ENCODE measurements at places on chromosomes 12 and 14. TPM values are rescaled to one million over a fixed set of nuclear protein-coding genes. Genes with fewer than 3 reads are reported as not detected.

- no peak overlapping the region for H3K27ac ChIP-seq
- H3K36me3 ChIP-seq = no peaks in the 10 kb centered on the region
- no peaks in the 10 kb centered on the region for H3K4me1 ChIP-seq
- no peak overlapping the region for H3K4me3 ChIP-seq
- no peaks in the 10 kb centered on the region for H3K27me3 ChIP-seq
Measured at GRCh38 chr14:97848317-97848980, 1051.3 kb downstream of the VRK1 start.

GRCh38 chr14:101695659-101696058, 65.8 kb upstream of the PPP2R5C start:
- no peak overlapping the region for H3K27ac ChIP-seq
- no peak overlapping the region for H3K4me3 ChIP-seq
- DNase-seq = no peak
- no peaks in the 10 kb centered on the region for H3K36me3 ChIP-seq
- no peaks in the 10 kb centered on the region for H3K27me3 ChIP-seq

DNA sequence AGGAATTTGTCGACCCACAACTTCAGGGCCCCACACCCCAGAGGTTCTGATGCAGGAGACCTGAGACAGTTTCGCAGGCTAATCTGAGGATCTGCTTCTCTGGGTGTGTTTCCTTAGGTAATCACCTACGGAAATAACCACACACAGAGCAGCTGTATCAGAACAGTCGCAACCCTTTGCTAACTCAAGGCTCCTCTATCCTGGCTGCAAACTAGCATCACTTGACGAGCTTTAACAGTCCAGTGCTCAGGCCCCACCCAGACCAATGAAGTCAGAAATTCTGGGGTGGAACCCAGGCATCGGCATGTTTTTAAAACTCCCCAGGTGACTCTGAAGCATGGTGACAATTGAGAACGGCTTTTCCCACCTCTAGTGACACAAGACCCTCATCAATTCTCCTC, 20.7 kb downstream of the SLC7A7 start:
- no peaks in the 10 kb centered on the region for H3K27me3 ChIP-seq
- no peaks in the 10 kb centered on the region for H3K36me3 ChIP-seq
- no peaks in the 10 kb centered on the region for H3K4me1 ChIP-seq
- H3K27ac ChIP-seq = no peak overlapping the region

DNA sequence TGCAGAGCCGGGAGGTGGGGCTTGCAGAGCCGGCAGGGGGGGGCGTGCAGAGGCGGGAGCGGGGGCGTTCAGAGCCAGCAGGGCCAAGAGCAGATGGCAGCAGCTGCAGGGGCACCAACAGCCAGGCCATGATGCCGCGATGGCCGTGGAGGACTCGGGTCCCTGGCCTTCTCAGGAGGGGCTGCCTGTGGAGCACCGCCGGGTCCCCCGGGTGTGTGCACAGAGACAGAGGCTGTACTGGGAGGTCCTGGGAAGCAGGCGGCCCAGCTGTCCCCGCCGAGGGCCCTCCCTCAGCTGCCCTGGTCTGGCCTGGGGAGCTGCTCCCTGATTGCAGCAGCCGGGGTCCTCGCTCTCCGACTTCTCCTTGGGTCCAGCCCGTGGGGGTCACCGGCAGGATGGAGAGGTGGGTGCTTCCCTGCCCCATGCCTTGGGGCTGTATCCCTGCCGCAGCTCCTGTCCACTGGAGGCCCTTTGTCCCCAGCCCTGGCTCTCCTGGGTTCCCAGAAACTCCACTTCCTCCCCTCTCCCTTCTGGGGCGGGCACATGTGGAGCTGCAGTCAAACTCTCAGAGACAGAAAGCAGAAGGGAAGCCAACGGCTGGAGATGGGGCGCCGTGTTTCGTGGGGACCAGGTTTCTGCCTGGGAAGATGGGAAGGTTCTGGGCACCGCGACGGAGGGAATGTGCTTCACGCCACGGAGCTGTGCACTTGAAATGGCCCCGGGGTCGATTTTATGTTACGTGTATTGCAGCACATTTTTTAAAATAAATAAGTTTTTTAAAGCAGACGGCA, 75.8 kb upstream of the GALNT9 start:
- peaks cover 80% of the 10 kb centered on the region for H3K27me3 ChIP-seq
- H3K4me3 ChIP-seq = no peak overlapping the region
- H3K36me3 ChIP-seq = no peaks in the 10 kb centered on the region
- no peak overlapping the region for H3K27ac ChIP-seq
- DNase-seq = no peak

GRCh38 chr12:22037947-22038346, 8.1 kb upstream of the CMAS start:
- no peak for DNase-seq
- H3K4me3 ChIP-seq = no peak overlapping the region
- no peaks in the 10 kb centered on the region for H3K27me3 ChIP-seq
- H3K4me1 ChIP-seq = peaks cover 14% of the 10 kb centered on the region

DNA sequence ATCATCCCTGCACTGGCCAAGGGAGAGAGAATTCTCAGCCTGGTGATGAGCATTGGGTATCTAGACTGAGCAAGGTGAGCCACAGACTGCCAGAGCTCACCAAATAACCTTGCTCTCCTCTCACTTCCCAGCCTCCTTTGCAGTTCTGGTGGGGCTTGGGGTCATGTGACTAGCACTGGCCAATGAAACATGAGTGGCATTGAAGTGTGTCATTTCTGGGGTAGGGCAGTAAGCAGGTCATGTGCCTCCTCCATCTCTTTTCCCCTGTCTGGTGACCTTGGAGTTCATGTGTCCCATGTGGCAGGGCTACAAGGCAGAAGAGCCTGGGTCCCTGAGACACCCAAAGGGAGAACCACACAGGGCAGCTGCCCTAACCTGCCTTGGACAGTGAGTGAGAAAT, 3.6 kb upstream of the KRT72 start:
- no peaks in the 10 kb centered on the region for H3K36me3 ChIP-seq
- no peak for DNase-seq
- no peak overlapping the region for H3K27ac ChIP-seq
- H3K4me3 ChIP-seq = no peak overlapping the region

GRCh38 chr12:57519796-57520052, 590 bp downstream of the DDIT3 start:
- peaks cover 25% of the 10 kb centered on the region for H3K36me3 ChIP-seq
- peak overlapping the region; percentile 99 for H3K27ac ChIP-seq
- H3K27me3 ChIP-seq = no peaks in the 10 kb centered on the region
- peaks cover 66% of the 10 kb centered on the region for H3K4me1 ChIP-seq

- no peak for DNase-seq
- H3K4me3 ChIP-seq = no peak overlapping the region
Measured at GRCh38 chr12:130016194-130016593, 112.4 kb upstream of the TMEM132D start.

- no peaks in the 10 kb centered on the region for H3K36me3 ChIP-seq
- peak overlapping the region; percentile 75 for H3K4me3 ChIP-seq
- H3K4me1 ChIP-seq = peaks cover 39% of the 10 kb centered on the region
- peak overlapping the region; percentile 98 for H3K27ac ChIP-seq
Measured at GRCh38 chr14:34628681-34629135, 1.2 kb downstream of the SNX6 start.

DNA sequence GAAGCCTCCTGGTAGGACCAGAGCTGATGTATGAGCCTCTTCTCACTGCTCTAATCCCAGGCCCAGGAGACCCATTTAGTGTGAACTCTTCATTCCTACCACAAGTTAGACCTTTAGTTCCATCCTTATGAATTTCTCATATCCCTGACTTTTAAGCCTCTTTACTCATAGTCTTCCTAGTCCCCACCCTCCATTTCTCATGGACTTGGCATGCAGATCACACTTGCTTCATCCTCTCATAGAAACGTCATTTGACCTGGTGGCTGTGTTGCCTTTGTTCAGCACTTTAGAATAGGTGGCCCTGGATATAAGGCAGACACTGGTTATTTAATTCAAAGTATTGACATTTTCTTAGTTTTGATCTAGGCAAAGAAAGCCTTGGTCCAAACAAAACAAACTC, 99.5 kb downstream of the SLC16A7 start:
- no peaks in the 10 kb centered on the region for H3K27me3 ChIP-seq
- no peak for DNase-seq
- H3K4me3 ChIP-seq = no peak overlapping the region
- no peaks in the 10 kb centered on the region for H3K36me3 ChIP-seq
- no peaks in the 10 kb centered on the region for H3K4me1 ChIP-seq

- H3K27me3 ChIP-seq = no peaks in the 10 kb centered on the region
- H3K4me3 ChIP-seq = no peak overlapping the region
- H3K4me1 ChIP-seq = peaks cover 8% of the 10 kb centered on the region
- no peaks in the 10 kb centered on the region for H3K36me3 ChIP-seq
- peak overlapping the region; percentile 21 for H3K27ac ChIP-seq
Measured at GRCh38 chr12:88746386-88746785, 166.1 kb upstream of the KITLG start.

DNA sequence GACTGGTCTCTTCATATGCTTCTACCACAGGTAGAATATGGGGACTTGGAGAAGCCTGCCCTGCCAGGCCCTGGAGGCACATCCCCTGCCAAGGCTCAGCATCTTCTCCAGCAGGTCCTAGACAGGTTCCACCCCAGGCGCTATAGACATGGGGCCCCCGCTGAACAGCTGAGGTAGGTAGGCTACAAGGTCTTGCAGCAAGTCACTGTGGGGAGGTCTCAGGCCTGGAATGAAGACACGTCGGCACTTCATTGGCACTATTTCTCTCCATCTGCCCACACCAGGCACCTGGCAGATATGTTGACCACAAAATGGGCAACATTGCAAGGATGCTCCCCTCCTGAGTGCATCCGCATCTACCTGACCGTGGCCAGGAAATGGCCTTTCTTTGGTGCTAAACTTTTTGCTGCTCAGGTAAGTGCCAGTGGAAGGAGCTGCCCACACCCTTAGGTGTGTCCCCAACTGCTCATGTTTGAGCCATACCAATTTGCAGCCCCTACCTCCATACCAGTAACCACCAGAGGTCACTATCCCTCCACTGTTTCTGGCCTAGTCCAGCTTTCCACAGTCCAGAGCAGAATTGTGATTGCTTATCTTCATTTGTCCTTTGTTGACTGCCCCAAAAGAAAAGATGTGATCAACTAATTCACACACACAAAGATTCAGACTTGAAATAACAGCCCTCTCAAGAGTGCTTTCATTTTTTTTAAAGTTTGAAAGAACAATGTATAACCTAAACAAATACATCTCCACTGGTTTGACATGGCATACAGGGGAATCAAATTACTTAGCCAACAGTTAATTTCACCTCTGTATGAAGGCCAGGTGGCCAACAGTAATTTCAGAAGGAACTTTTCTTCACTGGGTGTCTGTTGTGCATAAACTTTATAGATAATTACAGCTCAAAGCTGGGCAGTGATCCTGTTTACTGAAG, 16.1 kb downstream of the PIGH start:
- H3K27me3 ChIP-seq = no peaks in the 10 kb centered on the region
- H3K4me3 ChIP-seq = no peak overlapping the region
- no peaks in the 10 kb centered on the region for H3K36me3 ChIP-seq
- no peaks in the 10 kb centered on the region for H3K4me1 ChIP-seq

- H3K27ac ChIP-seq = no peak overlapping the region
- H3K4me3 ChIP-seq = no peak overlapping the region
Measured at GRCh38 chr14:95220663-95221231, 63.4 kb upstream of the DICER1 start.

DNA sequence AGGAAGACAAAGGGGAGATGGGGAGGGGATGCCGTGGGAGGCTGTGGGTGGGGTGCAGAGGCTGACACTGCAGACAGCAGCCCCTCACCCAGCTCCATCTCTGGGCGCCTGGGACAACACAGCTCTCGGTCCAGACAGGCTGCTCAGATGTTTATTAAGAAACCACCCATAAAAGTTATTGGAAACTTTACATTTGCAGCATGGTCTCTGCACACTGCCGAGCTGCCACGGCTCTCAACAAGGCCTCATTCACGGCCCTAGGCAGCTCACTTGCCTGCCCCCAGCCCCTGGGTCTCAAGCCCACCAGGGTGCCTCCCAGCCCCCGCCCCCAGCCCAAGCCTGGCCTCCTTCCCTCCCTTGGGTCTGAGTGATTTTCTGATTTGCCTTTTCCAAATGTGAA, 21.0 kb upstream of the COL2A1 start:
- no peak for DNase-seq
- no peaks in the 10 kb centered on the region for H3K4me1 ChIP-seq
- no peak overlapping the region for H3K4me3 ChIP-seq
- no peak overlapping the region for H3K27ac ChIP-seq

- H3K36me3 ChIP-seq = peaks cover 8% of the 10 kb centered on the region
- H3K4me1 ChIP-seq = peaks cover 12% of the 10 kb centered on the region
- peak overlapping the region; percentile 79 for H3K27ac ChIP-seq
- no peak for DNase-seq
- H3K27me3 ChIP-seq = no peaks in the 10 kb centered on the region
Measured at GRCh38 chr12:6123258-6123657, 1.2 kb downstream of the VWF start.

DNA sequence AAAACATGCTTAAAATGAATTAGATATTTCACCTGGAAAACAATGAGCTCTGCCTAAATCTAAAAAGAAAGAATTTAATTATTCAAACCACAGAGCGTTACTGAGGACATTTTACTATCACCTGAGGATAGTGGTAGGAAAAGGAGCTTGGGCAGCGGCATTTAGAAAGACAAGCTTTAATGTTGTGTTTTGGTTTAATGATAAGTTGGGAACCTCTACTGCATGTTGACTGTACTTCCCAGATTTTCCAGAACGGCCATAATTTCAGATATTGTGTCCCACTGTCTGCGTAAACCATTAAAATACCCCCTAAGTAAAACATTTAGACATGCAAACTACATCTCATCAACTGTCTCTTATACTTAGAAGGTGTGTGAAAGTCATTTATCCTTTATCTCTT, 55.4 kb downstream of the CPM start:
- H3K4me1 ChIP-seq = no peaks in the 10 kb centered on the region
- H3K27me3 ChIP-seq = no peaks in the 10 kb centered on the region
- H3K27ac ChIP-seq = no peak overlapping the region
- no peaks in the 10 kb centered on the region for H3K36me3 ChIP-seq
- no peak for DNase-seq

GRCh38 chr14:38039496-38039895, 168.2 kb upstream of the SSTR1 start:
- no peaks in the 10 kb centered on the region for H3K27me3 ChIP-seq
- H3K36me3 ChIP-seq = no peaks in the 10 kb centered on the region
- DNase-seq = no peak
- no peak overlapping the region for H3K27ac ChIP-seq

GRCh38 chr14:35558680-35559079, 24.7 kb downstream of the INSM2 start:
- no peak overlapping the region for H3K27ac ChIP-seq
- no peaks in the 10 kb centered on the region for H3K36me3 ChIP-seq
- no peaks in the 10 kb centered on the region for H3K4me1 ChIP-seq
- H3K27me3 ChIP-seq = no peaks in the 10 kb centered on the region
- no peak for DNase-seq

GRCh38 chr12:76738824-76739579, 24.9 kb upstream of the ZDHHC17 start:
- no peak overlapping the region for H3K27ac ChIP-seq
- DNase-seq = no peak
- H3K27me3 ChIP-seq = no peaks in the 10 kb centered on the region
- H3K36me3 ChIP-seq = no peaks in the 10 kb centered on the region
- no peaks in the 10 kb centered on the region for H3K4me1 ChIP-seq
- no peak overlapping the region for H3K4me3 ChIP-seq

KERA gene
- not detected for polyA plus RNA-seq

PIANP gene
- 0.28 TPM for polyA plus RNA-seq

SERPINA4 gene
- polyA plus RNA-seq = not detected

CLEC9A gene
- not detected for polyA plus RNA-seq

LBHD2 gene
- polyA plus RNA-seq = 0.19 TPM

PRB2 gene
- not detected for polyA plus RNA-seq

AHNAK2 gene
- 2.2 TPM for polyA plus RNA-seq

Measured in heart left ventricle (tissue), 16 donors.